Activated CD4-positive, alpha-beta T cell treated with anti-CD3 and anti-CD28 coated beads, Interleukin-10, Interleukin-2, amounts not matched to agents 100 ng/mL and 50 ng/mL, durations not matched to agents 16 hours and 8 hours (primary cell): ENCODE measurements at places on chromosomes 12 and 14.
A peak's percentile ranks its signal among the peaks of the same experiment; 100 is the strongest.

DNA sequence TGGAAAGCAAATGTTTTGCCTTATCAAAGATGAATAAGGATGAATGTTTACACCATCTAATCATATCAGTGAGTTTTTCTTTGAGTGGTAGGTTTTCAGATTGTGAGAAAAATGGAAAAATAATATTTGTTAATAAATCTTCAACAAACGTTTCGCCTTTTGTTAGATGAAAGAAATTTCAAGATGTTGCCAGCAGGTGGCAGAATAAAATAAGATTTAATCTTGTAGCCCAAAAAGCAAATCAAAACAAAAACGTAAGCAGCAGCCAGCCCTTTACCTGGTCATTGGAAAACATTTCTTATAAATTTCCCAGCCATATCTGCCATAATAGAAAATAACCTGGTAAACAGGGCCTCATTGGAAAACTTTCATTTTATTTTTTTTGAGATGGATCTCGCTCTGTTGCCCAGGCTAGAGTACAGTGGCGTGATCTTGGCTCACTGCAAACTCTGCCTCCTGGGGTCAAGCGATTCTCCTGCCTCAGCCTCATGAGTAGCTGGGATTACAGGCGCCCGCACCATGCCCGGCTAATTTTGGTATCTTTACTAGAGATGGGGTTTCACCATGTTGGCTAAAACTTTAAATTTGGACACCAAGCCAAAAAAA lies 15.4 kb upstream of the TMEM120B start:
- DNase-seq, result peak; percentile 61

- DNase-seq, result no peak
Measured at GRCh38 chr12:120853188-120853587, 51.0 kb downstream of the SPPL3 start.

DNA sequence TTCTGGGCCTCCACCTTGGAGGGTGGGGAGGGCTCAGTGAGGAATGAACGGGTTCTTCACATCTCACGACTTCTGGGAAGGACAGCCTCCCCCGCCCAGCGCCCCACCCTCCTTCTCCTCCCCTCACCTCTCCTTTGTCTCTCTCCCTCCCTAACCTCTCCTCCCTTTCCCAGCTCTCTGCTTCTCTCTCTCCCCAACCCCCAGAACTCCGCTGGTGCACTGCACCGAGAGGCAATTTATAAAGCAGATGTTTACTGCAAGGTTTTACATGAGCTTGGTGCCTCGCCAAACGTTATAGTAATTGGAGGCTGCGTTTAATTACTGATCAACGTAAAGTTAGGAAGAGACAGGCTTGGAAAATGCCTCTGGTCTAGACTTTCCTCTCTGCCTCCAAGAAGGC lies 42.9 kb upstream of the FAM222A start:
- no peak for DNase-seq

GRCh38 chr12:111417784-111418593 lies 12.3 kb downstream of the SH2B3 start:
- no peak for DNase-seq

DNA sequence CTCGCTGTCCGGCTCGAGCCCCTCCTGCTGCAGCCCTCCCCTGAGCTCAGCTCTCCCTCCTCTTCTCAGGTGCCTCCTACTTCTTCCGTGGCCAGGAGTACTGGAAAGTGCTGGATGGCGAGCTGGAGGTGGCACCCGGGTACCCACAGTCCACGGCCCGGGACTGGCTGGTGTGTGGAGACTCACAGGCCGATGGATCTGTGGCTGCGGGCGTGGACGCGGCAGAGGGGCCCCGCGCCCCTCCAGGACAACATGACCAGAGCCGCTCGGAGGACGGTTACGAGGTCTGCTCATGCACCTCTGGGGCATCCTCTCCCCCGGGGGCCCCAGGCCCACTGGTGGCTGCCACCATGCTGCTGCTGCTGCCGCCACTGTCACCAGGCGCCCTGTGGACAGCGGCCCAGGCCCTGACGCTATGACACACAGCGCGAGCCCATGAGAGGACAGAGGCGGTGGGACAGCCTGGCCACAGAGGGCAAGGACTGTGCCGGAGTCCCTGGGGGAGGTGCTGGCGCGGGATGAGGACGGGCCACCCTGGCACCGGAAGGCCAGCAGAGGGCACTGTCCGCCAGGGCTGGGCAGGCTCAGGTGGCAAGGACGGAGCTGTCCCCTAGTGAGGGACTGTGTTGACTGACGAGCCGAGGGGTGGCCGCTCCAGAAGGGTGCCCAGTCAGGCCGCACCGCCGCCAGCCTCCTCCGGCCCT lies 22.8 kb downstream of the MMP17 start:
- DNase-seq, result no peak

GRCh38 chr12:104691721-104692556 lies 235.2 kb downstream of the CHST11 start:
- no peak for DNase-seq

DNA sequence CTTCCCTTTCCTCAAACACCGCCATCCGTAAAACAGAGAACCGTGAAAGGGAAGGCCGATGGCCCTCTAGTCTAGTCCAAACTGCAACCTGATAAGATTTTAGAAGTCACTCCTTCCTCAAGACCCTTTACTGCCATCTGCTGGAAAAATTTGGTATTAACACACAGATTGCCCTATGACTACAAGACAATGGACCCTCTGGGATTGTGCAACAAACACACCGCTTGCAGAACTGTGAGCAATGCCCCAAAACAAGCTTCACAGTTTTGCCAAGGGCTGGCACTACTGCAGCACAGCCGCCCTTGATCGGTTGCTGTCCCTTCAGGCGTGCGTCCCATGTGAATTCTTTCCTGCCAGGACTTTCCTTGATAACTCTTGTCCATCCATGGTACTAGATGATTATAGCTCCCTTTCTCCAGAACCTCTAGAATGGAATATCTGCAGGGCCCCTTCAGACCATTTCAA lies 23.1 kb downstream of the LLPH start:
- DNase-seq, result peak; percentile 87
